ENCODE measurements at places on chromosomes 4 and X.

GRCh38 chr4:128286474-128287058 lies 1.0 kb downstream of the PGRMC2 start:
- DNase-seq = peak; percentile 11

- DNase-seq = no peak
These were observed 52.6 kb downstream of the DDX53 start for GRCh38 chrX:23052324-23052723.

GRCh38 chr4:138393886-138394610 lies 151.9 kb upstream of the SLC7A11 start:
- DNase-seq = no peak

DNA sequence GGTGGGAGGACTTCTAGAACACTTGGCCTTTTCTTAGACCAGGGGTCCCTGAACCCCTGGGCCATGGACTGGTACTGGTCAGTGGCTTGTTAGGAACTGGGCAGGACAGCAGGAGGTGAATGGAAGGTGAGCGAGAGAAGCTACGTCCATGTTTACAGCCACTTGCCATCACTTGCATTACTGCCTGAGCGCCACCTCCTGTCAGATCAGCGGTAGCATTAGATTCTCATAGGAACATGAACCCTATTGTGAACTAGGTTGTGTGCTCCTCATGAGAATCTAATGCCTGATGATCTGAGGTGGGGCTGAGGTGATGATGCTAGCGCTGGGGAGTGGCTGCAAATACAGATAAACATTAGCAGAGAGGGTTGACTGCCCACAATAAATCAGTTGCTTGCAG lies 100.9 kb upstream of the IGFBP7 start:
- DNase-seq = no peak

All from NCI-H446 treated with DMSO at 0.1 percent for 48 hours (cell line).